ENCODE measurements at places on chromosomes 3 and 15. TPM values are rescaled to one million over a fixed set of nuclear protein-coding genes. Genes with fewer than 3 reads are reported as not detected.

Gene DAZL
- not detected for total RNA-seq

DNA sequence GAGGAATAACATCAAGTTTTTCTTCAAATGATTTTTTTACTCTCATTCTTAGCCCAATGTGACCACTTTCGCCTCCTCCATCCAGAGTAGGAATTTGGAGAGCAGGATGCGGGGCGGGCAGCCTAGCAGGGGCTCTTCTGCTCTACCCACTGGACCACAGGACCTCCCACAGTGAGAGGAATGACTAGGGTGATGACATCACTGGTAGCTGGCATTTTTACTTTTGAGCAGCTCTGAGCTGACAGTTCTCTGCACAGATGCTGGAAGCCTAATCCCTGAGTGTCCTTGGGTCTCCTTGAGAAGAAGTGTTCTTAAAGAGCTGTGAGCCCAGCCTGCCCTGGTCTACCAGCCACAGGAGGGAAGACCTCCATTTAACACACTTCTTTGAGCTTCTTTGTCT, 1.4 kb upstream of the HCN4 start:
- no peak overlapping the region for H3K4me3 ChIP-seq
- no peak for DNase-seq
- peaks cover 59% of the 10 kb centered on the region for H3K27me3 ChIP-seq
- no peaks in the 10 kb centered on the region for H3K4me1 ChIP-seq
- H3K36me3 ChIP-seq: no peaks in the 10 kb centered on the region

GRCh38 chr3:48891606-48892005, 7.1 kb downstream of the SLC25A20 start:
- peak; percentile 13 for DNase-seq
- no peak overlapping the region for H3K4me3 ChIP-seq
- peaks cover 44% of the 10 kb centered on the region for H3K36me3 ChIP-seq
- H3K27me3 ChIP-seq: no peaks in the 10 kb centered on the region

GRCh38 chr3:160053048-160053391, 64.4 kb downstream of the IL12A start:
- no peak overlapping the region for H3K4me3 ChIP-seq
- H3K27me3 ChIP-seq: no peaks in the 10 kb centered on the region
- DNase-seq: no peak
- no peak overlapping the region for H3K27ac ChIP-seq
- no peaks in the 10 kb centered on the region for H3K36me3 ChIP-seq
- no peaks in the 10 kb centered on the region for H3K4me1 ChIP-seq

- no peaks in the 10 kb centered on the region for H3K27me3 ChIP-seq
- no peak overlapping the region for H3K27ac ChIP-seq
- DNase-seq: no peak
- no peak overlapping the region for H3K4me3 ChIP-seq
- no peaks in the 10 kb centered on the region for H3K36me3 ChIP-seq
Observed at GRCh38 chr3:115814006-115814405, 190.7 kb downstream of the GAP43 start.

- no peaks in the 10 kb centered on the region for H3K4me1 ChIP-seq
- DNase-seq: no peak
- no peak overlapping the region for H3K27ac ChIP-seq
- no peak overlapping the region for H3K4me3 ChIP-seq
- H3K27me3 ChIP-seq: no peaks in the 10 kb centered on the region
Observed at GRCh38 chr3:84586427-84586826, 372.4 kb upstream of the CADM2 start.

DNA sequence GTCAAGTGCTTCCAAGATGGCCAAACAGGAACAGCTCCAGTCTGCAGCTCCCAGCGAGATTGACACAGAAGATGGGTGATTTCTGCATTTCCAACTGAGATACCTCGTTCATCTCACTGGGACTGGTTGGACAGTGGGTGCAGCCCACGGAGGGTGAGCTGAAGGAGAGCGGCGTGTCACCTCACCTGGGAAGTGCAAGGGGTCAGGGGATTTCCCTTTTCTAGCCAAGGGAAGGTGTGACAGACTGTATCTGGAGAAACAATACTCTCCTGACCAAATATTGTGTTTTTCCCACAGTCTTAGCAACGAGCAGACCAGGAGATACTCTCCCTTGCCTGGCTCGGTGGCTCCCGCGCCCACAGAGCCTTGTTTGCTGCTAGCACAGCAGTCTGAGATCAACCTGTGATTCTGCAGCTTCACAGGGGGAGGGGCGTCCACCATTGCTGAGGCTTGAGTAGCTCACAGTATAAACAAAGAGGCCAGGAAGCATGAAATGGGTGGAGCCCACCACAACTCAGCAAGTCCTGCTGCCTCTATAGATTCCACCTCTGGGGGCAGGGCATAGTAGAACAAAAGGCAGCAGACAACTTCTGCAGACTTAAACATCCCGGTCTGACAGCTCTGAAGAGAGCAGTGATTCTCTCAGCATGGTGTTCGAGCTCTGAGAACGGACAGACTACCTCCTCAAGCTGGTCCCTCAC, 293.5 kb upstream of the SUCLG2 start:
- H3K27ac ChIP-seq: no peak overlapping the region
- DNase-seq: no peak
- H3K4me1 ChIP-seq: no peaks in the 10 kb centered on the region
- H3K27me3 ChIP-seq: no peaks in the 10 kb centered on the region
- H3K4me3 ChIP-seq: no peak overlapping the region
- H3K36me3 ChIP-seq: no peaks in the 10 kb centered on the region

GRCh38 chr15:60620708-60621107, 141.8 kb upstream of the ICE2 start:
- no peaks in the 10 kb centered on the region for H3K4me1 ChIP-seq
- no peak overlapping the region for H3K4me3 ChIP-seq
- peak; percentile 73 for DNase-seq
- no peaks in the 10 kb centered on the region for H3K27me3 ChIP-seq

- no peak overlapping the region for H3K4me3 ChIP-seq
- DNase-seq: no peak
Observed at GRCh38 chr3:93969443-93969842, 4.3 kb downstream of the PROS1 start.

DNA sequence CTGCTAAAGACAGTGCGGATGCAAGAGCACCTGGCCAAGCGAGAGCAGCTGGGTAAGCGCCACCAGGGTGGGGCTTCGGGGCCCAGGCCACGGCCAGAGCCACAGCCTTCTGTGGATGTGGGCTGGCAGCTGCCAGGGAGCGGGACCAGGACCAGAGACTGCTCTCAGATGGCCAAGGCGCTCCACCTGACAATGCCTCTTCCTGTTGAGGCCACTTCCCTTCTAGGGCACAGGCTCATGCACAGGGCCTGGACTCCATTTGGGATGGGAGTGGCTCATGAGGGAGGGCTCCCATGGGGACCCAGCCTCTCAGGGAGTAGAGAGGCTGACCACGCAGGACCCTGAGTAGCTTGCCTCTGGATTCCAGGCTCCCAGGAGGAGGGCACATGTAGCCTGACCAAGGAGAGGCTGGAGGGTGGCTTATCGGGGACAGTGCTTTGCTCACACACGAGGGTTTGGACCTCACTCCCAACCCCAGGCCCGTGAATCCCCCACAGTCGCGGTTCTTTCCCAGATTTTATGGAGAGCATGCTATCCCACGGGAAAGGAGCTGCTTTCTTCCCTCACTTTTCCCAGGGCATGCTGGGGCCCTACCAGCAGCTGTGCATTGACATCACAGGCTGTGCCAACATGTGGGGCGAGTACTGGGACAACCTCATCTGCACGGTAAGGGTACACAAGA, 25.1 kb downstream of the ACAA1 start:
- H3K4me3 ChIP-seq: no peak overlapping the region
- H3K27ac ChIP-seq: no peak overlapping the region
- H3K27me3 ChIP-seq: no peaks in the 10 kb centered on the region
- no peaks in the 10 kb centered on the region for H3K4me1 ChIP-seq
- no peaks in the 10 kb centered on the region for H3K36me3 ChIP-seq

Gene GASK1A
- 11.3 TPM for total RNA-seq

Gene UBL7
- total RNA-seq: 32.7 TPM

Gene EMC7
- 87.5 TPM for total RNA-seq

- no peak overlapping the region for H3K4me3 ChIP-seq
- H3K27ac ChIP-seq: no peak overlapping the region
- no peaks in the 10 kb centered on the region for H3K27me3 ChIP-seq
- H3K36me3 ChIP-seq: no peaks in the 10 kb centered on the region
Observed at GRCh38 chr3:108442281-108442680, 68.1 kb downstream of the MYH15 start.

GRCh38 chr3:37920156-37920699, 58.5 kb downstream of the CTDSPL start:
- peaks cover 40% of the 10 kb centered on the region for H3K4me1 ChIP-seq
- no peaks in the 10 kb centered on the region for H3K27me3 ChIP-seq
- DNase-seq: no peak
- H3K36me3 ChIP-seq: no peaks in the 10 kb centered on the region
- no peak overlapping the region for H3K27ac ChIP-seq
- no peak overlapping the region for H3K4me3 ChIP-seq

GRCh38 chr15:70426096-70426821, 328.5 kb upstream of the TLE3 start:
- H3K4me3 ChIP-seq: no peak overlapping the region
- no peak overlapping the region for H3K27ac ChIP-seq
- no peaks in the 10 kb centered on the region for H3K27me3 ChIP-seq

- no peaks in the 10 kb centered on the region for H3K4me1 ChIP-seq
- H3K27me3 ChIP-seq: no peaks in the 10 kb centered on the region
- no peak overlapping the region for H3K27ac ChIP-seq
- no peak overlapping the region for H3K4me3 ChIP-seq
Observed at GRCh38 chr15:34927726-34928125, 41.8 kb downstream of the AQR start.

DNA sequence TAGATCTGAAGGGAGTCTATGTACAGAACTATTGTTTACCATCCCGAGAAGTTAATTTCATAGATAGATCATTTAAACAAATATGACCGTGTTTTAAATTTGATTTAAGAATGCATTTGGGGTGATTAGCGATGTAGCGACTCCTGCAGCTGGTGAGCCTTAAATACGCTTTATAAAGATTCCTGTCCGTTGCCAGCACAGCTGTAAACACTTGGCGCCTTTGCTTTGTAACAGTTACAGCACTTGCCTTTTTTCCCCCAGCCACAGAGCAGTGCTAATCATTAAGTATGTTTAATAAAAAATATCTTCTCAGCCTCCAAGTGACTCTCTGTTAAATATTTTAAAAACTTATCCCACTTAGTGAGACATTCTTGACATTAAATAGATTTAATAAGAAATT, 333.8 kb downstream of the FEZF2 start:
- H3K27me3 ChIP-seq: no peaks in the 10 kb centered on the region
- H3K27ac ChIP-seq: no peak overlapping the region
- no peaks in the 10 kb centered on the region for H3K36me3 ChIP-seq
- no peak overlapping the region for H3K4me3 ChIP-seq

DNA sequence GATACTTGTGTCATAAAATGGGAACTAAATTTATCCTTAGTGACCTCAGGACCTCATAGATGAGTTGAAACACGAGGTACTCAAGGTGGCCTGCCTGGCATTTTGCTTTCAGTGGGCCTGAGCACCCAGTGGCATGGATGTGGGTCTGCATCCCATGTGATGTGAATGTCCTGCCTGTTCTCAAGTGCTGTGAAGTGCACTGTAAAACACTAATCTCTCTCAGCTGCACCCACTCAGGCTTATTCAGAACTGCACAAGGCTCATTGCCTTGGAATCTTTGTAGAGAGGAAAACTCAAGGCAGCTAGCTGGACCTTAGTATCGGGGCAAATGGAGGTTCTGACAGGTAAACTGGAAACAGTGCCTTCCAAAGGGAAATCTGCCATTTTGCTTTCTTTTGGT, 767.0 kb downstream of the TUSC7 start:
- DNase-seq: no peak
- no peak overlapping the region for H3K27ac ChIP-seq
- H3K27me3 ChIP-seq: no peaks in the 10 kb centered on the region
- H3K36me3 ChIP-seq: no peaks in the 10 kb centered on the region
- H3K4me3 ChIP-seq: no peak overlapping the region
- H3K4me1 ChIP-seq: no peaks in the 10 kb centered on the region

- H3K27ac ChIP-seq: no peak overlapping the region
- H3K27me3 ChIP-seq: no peaks in the 10 kb centered on the region
- H3K4me1 ChIP-seq: peaks cover 9% of the 10 kb centered on the region
- H3K4me3 ChIP-seq: no peak overlapping the region
- DNase-seq: peak; percentile 56
Observed at GRCh38 chr15:41603941-41604911, 45.2 kb downstream of the TYRO3 start.

GRCh38 chr3:140447136-140447535, 230.7 kb upstream of the TRIM42 start:
- no peak for DNase-seq
- H3K27ac ChIP-seq: no peak overlapping the region
- H3K36me3 ChIP-seq: no peaks in the 10 kb centered on the region
- no peaks in the 10 kb centered on the region for H3K27me3 ChIP-seq

- H3K4me1 ChIP-seq: no peaks in the 10 kb centered on the region
- H3K4me3 ChIP-seq: no peak overlapping the region
- no peaks in the 10 kb centered on the region for H3K36me3 ChIP-seq
Observed at GRCh38 chr3:117510396-117510795, 800.8 kb downstream of the TUSC7 start.

- no peaks in the 10 kb centered on the region for H3K27me3 ChIP-seq
- H3K4me3 ChIP-seq: no peak overlapping the region
- no peak for DNase-seq
- no peak overlapping the region for H3K27ac ChIP-seq
Observed at GRCh38 chr15:57463360-57463759, 87.1 kb downstream of the CGNL1 start.

GRCh38 chr3:66036586-66037148, 2.1 kb downstream of the MAGI1 start:
- H3K4me1 ChIP-seq: no peaks in the 10 kb centered on the region
- peaks cover 50% of the 10 kb centered on the region for H3K27me3 ChIP-seq
- H3K36me3 ChIP-seq: no peaks in the 10 kb centered on the region

Gene BMF
- total RNA-seq: 21.2 TPM

GRCh38 chr15:98311566-98312188, 336.7 kb upstream of the IGF1R start:
- no peak for DNase-seq
- no peak overlapping the region for H3K4me3 ChIP-seq

Gene CACNA2D2
- total RNA-seq: 51.4 TPM

Gene SLC6A20
- total RNA-seq: 17.0 TPM

DNA sequence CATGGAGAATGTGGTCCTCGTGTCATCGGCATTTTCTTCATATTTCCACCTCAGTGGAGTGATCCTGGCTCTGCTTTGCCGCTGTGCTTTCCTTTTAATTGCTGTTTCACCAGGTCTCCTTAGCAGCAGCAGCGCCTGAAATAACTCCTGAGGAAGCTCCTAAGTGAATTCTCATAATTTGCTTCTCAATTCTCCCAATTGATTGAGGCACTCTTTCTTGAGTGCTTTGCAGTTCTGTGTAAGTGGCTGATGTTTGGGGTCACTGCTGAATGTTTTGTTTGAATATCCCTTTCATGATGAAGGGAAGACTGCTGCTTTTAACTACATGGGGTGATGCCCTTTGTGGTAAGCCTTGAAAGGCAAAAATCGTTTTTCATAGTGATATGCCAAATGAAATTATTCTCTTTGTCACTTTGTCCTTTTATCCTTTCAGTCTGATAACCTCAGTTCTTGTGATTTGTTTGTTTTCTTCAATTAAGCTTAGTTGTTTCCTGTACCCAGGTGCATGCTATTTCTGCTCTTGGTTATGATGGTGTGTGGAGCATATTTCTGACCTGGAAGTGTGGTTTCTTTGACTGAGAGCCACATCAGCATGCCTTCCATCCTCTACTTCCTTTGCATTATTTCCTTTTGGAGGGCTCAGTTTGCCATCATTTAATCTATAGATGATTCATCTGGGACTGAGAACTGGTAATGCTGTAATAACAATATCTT, 36.7 kb downstream of the HMG20A start:
- no peaks in the 10 kb centered on the region for H3K36me3 ChIP-seq
- H3K27me3 ChIP-seq: no peaks in the 10 kb centered on the region
- H3K4me3 ChIP-seq: no peak overlapping the region
- H3K4me1 ChIP-seq: peaks cover 25% of the 10 kb centered on the region
- peak overlapping the region; percentile 11 for H3K27ac ChIP-seq

Gene CSK
- total RNA-seq: 101 TPM

Data from left lung (tissue), 14 donors.